Right renal pelvis (tissue), 4 donors: ENCODE measurements at places on chromosomes 5 and 9.

DNA sequence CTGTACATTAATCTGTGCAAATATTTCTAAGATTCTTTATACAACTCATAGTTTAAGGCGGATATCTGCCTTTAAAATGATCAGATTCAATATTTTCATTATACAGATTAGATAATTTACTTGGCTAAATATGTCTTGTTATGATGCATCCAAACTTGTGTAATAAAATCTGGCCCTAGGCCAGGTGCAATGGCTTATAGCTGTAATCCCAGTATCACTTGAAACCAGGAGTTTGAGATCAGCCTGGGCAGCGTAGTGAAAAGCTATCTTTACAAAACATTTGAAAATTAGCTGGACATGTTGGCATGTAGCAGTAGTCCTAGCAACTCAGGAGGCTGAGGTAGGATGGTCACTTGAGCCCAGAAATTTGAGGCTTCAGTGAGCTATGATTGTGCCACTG, 2002.2 kb upstream of the ACO1 start:
- no peak for DNase-seq

DNA sequence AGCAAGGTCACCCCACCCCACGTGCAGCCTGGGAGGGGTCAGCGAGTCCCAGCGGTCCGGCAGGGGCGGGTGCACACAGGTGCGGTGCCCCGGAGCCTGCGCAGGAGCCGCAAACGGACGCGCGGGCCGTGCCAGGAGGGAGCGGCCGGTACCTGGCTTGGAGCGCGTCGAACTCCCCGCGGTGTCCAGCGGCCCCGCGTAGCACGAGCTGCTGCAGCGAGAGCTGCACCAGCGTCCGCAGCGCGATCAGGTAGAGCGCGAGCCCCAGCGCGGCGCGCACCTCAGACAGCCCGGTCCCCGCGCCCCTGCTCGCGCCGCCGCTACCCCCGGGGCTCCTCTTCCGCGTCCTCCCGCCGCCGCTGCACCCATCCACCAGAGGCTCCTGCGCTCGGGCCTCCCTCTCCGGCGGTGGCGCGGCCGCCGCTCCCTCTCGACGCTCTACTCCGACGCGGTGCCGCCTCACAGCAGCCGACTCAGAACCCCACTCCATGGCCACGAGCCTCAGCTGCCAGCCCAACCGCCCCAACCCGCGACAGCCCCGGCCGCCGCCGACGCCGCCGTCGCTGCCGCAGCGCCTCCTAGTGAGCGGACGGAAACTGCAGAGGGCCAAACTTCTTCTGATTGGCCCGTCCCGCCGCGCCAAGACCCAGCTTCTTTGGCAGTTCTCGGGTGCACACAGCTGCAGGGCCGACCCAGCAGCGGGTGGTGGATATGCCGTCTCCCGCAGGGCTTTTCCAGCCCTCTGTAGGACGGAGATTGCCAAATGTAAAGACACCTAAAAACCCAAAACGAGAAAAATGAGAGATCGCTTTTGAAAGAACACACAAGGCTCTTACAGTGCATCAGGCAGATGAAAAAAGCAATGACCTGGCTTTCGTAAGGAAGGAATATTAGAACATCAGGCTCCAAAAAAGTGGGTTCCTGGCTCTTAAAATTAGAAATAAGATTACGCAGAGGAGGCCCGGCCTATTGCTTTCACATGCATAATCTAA, at the start of gene ERMP1:
ERMP1 (minus strand) TSS at position 580 of the 992 bp plus-strand sequence; CDS start at position 490, 90 bp downstream.
- no peak for DNase-seq

DNA sequence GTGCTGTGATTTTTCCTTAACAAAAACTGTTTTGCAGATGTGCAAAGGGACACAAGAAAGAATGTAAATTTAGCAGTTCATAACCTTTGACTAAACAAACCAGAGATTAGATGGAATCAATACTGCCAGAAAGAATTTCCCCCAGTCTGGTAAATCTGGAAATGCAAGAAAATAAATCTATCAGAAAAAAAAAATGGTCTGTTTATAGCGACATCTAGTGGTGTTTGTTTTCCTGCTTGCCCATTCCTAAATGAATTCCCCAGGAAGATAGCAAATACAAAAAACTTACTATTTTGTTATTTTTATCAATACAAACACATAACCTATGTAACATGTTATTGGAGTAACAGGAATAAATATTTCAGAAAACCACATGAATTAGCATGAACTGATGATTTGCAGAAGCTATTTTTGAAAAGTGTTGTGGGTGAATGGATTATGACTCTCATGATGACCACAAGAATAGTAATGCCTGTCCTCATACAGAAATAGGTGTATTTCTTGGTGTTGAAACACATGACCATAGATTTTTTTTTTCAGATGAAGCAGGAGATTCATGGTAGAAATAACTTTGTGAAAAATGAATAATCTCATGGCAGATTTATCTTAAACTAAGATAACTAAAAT, 1703.8 kb downstream of the MAT2B start:
- DNase-seq: peak; percentile 8

DNA sequence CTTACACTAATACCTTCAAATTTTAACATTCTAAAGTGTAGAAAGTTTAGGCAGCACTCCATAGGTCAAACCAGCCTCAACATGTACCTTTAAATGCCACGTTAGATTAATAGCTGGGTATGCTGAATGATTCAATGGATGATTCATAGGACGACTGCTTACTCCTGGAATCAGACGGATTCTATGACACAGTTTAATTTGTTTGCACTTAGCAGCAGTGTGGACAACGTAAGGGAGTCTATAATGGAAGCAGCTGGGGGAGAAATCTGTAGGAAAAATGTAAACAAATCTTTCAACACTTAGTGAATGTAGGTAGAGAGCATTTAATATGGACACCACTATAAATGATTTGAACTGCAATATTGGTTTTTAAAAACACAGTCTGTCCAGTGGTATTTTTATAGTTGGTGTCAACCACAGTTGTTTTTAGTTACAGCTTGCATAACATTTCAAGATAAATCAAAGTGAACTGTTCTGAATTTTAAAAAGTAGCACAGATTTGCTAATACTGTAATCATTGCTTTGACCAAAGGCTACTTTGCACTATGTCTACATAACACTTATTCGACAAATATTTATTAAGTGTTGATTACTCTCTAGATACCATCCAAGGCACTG, 701.5 kb upstream of the MEF2C start:
- no peak for DNase-seq

DNA sequence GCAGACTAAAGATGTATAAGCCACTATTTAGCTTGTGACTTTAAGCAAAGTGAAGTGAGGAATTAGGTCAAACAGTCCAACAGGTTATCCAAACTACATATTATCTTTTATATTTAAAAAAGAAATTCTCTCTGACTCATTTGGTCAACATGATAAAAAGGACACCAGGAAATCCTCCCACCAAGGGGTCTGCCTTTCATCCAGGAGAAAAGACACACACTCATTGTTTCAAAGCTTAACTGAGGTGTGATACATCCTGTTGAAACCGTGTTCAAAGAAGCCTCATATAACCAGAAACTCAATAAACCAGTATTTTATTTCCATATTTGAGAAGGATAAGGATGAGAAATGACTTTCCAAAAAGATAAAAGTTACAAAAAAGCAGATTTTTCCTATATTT, 417.1 kb downstream of the HCN1 start:
- no peak for DNase-seq

- DNase-seq: no peak
Observed at GRCh38 chr9:78954286-78954685, 617.5 kb upstream of the TLE4 start.

- no peak for DNase-seq
Observed at GRCh38 chr9:27395484-27395921, 98.6 kb upstream of the EQTN start.

GRCh38 chr9:28853477-28853876, 1280.2 kb upstream of the C9orf72 start:
- no peak for DNase-seq

- no peak for DNase-seq
Observed at GRCh38 chr9:295576-295975, 80.9 kb downstream of the DOCK8 start.

DNA sequence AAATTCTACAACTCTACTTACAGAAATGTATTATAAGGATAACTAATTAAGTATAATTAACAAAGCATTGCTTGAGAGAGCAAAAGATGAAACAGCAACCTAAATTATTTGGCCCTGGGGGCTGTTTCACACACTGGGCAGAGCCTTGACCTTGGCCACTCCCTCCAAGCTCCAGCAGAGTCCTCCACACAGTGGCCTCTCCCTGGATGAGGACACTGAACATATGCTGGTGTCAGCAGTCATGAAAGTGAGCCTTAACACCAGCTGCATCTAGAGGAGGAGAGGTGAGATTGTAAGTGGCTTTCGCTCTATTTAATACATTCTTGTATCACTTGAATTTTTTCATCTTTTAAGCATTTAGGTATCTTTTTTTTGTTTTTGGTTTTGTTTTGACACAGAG, 23.3 kb upstream of the ZDHHC12 start:
- DNase-seq: no peak

DNA sequence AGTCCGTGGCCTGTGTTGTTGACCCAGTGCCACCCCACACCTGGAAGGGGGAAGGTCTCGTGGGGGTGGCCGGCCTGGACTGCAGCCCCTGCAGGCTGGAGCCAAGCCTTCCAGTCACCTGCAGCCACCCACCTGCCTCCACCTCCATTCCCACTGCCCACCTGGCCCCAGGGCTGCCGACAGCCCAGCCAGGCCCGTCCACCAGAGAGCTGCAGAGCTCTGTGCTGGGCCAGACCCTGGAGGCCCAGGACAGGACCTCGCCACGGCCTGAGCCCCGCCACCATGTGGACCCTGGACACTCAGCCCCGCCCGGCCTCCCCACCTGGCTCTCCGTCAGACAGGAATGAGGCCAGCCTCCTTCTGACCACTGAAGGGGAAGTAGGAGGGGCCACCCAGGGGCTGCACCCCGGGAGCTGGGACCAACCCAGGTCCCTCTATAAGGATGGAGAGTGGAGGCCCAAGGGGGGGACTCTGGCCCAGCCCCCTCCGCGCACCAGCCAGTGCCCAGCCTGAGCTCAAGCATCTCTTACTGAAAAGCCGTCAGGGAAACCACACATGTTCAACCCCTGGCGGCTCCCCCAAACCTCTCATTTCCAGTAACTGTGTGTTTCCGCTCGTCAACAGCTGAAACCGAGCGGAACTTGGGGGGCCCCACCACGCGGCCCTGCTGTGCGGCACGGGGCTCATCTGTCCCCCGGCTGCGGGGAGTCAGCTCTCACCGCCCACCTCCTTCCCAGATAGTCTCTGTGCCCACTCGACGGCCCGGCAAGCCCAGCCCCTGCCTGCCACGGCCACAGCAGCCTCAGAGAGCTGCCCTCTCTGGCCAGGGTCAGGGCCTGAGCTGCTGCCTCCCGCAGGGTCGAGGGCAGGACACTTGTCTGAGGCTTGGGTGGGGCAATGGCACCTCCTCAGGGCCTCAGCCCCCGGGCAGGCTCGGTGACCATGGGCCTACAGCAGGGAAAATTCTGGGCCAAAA, 12.8 kb downstream of the NOTCH1 start:
- DNase-seq: no peak

DNA sequence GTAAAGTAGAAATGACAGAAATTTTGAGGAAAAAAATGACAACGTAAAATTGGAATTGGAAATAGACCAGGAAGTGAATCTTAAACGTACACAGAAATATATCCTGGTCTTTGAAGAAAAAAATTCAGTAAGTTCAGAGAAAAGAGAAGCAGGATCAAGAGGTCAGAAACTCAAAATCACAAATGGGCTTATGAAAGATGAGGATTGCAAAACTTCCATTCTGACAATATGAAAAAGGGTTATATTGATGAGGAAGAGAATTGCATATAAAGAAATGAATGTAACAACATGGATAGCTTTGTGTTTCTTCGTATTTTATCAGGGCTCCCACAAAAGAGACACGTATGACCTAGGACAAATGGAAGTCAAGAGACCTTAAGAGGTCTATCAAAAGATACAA, 58.1 kb downstream of the OXCT1 start:
- no peak for DNase-seq

DNA sequence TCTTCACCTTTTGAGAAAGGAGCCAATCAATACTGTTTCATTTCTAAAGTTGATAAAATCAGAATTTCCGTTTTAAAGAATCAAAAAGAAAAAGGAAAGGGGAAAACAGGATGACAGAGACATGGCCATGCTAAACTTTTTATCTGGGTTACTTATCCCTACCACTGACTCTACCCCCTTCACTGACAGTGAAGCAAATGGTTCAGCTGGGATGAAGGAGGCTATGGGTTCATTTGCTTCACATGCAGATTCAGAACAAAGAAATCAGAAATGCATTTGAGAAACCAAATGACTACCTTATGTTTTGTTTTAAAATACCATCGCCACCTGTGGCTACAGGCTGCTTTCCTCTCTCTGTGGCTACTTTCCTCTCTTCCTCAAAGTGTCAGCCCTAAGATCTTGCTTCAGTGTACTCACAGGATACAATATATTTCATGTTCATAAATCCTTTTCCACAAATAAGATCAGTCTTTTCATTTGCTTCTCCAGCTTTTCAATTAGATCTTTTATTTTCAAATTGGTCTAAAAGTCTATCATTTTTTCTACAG, 53.3 kb downstream of the LPAR1 start:
- no peak for DNase-seq

DNA sequence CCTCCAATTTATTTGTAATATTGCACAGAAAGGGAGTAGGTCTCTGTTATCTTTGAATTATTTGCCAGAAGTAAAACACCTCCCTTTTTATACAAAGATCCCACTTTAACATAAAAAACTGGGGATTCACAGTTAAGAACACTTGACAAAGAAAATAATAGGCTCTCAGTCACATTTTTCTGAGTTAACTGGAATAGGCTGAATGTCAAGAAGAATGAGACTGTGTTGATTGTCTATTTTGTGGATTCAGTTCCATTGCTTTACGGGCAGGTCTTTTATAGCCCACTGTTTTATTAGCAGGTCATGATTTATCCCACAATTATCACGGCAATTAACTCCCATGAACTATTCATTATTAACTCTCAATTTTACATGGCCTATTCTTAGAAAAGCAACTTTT, 427.4 kb downstream of the CTNND2 start:
- DNase-seq: no peak

DNA sequence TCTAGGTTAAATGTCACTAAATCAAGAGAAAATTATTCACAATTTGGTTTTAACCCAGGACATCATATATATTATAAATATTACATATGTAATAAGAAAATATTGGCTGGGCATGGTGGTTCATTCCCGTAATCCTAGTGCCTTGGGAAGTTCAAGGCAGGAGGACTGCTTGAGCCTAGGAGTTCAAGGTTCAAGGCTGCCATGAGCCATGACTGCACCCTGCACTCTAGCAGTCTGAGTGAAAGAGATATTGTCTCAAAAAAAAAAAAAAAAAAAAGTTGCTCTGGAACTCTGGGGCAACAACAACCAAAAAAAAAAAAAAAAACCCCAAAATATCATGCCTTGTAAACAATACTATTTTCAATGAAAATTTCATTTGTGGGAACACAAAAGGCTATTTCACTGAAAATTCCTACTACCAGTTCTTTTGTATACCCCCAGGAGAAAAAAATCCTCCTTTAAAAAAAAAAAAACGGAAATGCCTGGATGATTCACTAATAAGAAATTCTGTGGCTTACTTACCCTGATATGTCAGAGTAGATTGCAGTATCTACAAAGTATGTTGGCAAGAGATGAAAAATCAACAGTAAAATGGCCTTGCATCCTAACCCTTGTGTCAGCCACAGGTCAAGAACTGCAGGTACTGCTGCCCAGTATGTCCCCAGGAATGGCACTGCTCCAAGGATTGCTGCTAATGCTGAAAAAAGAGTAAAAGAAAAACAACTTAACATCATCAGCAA, 22.6 kb upstream of the CTNNAL1 start:
- no peak for DNase-seq
